CD8-positive, alpha-beta T cell (primary cell): ENCODE measurements at places on chromosomes 2 and 18.

- no peak for DNase-seq
Observed at GRCh38 chr2:226726546-226726945, 73.1 kb downstream of the IRS1 start.

DNA sequence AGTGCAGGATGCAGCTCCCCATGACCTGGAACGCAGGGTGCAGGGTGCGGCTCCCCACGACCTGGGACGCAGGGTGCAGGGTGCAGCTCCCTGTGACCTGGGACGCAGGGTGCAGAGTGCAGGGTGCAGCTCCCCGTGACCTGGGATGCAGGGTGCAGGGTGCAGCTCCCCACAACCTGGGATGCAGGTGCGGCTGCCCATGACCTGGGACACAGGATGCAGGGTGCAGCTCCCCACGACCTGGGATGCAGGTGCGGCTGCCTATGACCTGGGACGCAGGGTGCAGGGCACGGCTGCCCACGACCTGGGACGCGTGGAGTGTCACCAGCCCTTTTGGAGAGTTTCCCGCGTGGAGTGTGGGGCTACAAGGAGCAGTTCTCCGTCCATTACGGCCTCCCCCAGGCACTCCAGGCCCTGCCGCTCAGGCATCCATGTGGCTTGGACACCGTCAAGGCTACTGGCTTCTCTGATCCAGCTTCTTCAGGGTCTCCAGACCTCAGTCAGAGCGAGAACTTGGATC, 38.7 kb downstream of the PXDN start:
- DNase-seq, result no peak

DNA sequence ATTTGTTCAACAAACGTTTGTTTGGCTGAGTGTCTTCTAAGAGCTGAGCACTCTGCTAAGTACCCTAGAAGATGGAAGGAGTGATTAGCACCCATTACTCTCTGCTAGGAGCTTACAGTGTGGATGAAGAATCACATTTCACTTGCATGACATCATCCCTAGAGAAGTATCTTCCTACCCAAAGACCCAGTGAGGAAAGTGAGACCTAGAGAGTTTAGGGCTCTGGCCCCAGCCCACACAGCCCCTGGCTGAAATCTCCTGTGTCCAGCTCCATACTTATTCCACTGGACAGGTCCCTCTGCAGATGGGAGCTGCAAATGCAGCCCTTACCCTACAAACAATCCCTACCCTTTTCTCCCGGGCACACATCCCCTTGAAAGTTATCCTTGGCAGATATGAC, 26.8 kb upstream of the EPAS1 start:
- no peak for DNase-seq

DNA sequence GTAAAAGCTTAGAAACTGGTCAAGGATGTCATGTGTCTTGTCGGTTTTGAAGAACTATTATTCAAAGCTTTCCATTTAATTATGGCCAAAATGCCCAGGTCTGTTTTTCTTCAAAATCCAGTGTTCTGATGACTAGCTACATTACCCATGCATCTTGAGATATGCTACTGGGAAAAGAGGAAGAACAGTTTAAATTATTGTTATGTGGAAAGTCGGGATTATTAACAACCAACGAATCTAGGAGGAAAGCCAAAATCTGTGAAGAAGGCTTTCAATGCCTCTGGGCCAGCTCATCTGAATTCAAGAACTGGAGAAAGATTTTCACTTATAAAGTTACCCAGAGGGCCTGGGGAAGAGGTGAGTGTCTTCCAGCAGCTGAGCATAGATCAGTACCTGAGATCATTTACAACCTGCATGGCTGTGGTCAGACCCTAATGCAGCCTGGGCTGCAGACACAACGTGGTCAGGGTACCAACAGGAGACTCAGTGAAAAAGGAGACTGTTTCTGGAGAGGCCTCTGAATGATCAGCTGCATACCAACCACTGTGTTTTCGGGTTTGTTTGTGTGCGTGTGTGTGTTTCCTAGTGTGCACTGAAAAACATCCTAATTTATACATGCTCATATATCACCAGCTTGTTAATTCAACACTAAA, 308.5 kb downstream of the NRXN1 start:
- DNase-seq, result no peak

GRCh38 chr2:230575642-230576324, 136.9 kb upstream of the CAB39 start:
- peak; percentile 84 for DNase-seq

DNA sequence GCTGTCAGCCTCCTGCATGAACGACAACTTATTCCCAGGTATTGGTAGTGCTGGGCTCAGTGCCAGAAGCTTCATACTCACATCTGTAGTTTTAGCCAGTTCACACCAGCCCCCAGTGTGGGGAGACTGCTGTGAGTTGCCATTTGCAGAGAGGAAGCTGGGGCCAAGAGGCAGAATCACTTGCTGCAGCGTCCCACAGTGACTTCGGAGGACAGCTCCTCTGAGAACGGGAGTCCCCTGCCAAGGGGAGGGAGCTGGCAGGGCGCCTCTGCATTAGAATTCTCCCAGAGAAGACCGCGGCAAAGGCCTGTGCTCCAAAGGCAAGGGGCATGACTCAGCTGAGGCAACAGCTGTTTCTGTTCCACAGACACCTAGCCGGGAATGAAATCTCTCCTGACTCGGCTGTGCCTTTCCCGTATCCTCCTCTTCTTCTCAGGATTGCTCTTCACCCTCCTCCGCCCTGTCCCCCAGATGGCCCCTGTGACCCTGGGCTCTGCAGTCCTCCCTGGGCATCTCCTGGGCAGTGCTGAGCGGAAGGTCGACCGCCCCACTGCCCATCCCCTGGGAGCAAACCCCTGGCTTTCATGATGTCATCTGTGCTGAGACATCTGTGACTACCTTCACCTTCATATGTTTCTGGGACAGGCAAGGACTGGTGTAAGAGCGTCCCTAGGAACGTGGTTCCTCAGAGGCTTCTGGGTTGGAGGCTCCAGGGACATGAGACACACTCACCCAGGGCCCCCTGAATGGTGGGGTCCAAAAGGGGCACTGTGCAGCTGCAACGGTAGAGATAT, 18.0 kb downstream of the MAL start:
- DNase-seq, result no peak

- DNase-seq, result no peak
Observed at GRCh38 chr2:101160454-101160853, 9.3 kb upstream of the TBC1D8 start.
